ENCODE measurements at places on chromosomes 16 and 17. TPM values are rescaled to one million over a fixed set of nuclear protein-coding genes. Genes with fewer than 3 reads are reported as not detected.

The RPA1 gene
- 11.3 TPM for total RNA-seq

The WNT9B gene
- total RNA-seq = not detected

The ZDHHC1 gene
- total RNA-seq = 3.6 TPM

The GRIN2C gene
- total RNA-seq = not detected

The RHBDL1 gene
- 19.2 TPM for total RNA-seq

The CDH11 gene
- 70.6 TPM for total RNA-seq

The APOBR gene
- not detected for total RNA-seq

The IL32 gene
- 1.1 TPM for total RNA-seq
